ENCODE measurements at places on chromosomes 6 and 20.
A peak's percentile ranks its signal among the peaks of the same experiment; 100 is the strongest.

DNA sequence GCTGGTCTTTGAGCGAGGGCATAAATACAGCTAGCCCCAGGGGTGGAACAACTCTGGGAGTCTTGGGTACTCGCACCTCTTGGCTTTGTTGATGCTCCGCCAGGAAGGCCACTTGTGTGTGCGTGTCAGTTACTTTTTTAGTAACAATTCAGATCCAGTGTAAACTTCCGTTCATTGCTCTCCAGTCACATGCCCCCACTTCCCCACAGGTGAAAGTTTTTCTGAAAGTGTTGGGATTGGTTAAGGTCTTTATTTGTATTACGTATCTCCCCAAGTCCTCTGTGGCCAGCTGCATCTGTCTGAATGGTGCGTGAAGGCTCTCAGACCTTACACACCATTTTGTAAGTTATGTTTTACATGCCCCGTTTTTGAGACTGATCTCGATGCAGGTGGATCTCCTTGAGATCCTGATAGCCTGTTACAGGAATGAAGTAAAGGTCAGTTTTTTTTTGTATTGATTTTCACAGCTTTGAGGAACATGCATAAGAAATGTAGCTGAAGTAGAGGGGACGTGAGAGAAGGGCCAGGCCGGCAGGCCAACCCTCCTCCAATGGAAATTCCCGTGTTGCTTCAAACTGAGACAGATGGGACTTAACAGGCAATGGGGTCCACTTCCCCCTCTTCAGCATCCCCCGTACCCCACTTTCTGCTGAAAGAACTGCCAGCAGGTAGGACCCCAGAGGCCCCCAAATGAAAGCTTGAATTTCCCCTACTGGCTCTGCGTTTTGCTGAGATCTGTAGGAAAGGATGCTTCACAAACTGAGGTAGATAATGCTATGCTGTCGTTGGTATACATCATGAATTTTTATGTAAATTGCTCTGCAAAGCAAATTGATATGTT is 19.2 kb downstream of the IRF4 start:
- no peak for DNase-seq

GRCh38 chr20:20452254-20452676 is 84.4 kb downstream of the INSM1 start:
- peak; percentile 37 for DNase-seq

DNA sequence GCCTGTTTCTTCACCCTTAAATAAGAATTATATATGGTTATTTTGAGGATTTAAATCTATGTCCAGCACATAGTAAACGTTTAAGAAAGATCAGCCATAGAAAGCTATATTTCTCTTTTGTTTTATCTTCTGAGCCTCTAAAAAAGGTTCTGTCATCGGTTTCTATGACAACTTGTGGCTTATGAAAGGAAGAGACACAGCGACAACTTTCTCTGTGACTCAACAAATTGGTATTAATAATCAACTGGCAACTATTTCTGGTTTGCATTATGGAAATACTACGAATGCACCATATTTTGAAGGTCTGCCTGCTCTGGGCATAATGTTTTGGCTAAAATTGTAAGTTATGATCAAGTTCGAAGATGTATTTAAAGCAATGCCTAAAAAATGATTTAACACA is 751.0 kb downstream of the CD109 start:
- DNase-seq, result peak; percentile 12

DNA sequence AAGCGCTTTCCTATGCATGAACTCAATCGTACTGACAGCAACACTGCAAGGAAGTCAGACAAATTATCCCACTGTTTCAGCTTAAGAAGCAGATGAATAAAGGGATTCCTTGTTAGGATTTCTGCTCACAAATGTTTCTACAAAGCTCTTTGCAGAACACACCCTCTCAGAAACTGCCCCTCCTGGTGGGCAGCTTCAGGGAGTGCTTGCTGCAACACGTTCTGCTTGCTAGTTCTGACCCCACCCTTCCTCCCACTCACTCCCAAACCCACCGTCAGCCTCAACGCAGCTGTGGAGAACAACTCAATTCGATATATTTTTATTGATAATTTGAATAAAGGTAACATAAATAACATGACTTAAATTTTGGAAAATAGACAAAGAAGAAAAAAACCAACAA is 250.8 kb upstream of the PRDM1 start:
- no peak for DNase-seq

- peak; percentile 16 for DNase-seq
Measured at GRCh38 chr6:111338843-111339242, 144.2 kb downstream of the REV3L start.

- DNase-seq, result no peak
Measured at GRCh38 chr20:8249634-8250033, 117.6 kb downstream of the PLCB1 start.

- no peak for DNase-seq
Measured at GRCh38 chr6:157119502-157120027, 203.8 kb downstream of the TMEM242 start.

All from GM19239 (cell line).